Caudate nucleus (tissue), 63 donors: ENCODE measurements at places on chromosomes 5 and 9.

GRCh38 chr9:129783516-129784361 is 19.2 kb upstream of the TOR1B start:
- DNase-seq, result peak; percentile 13

DNA sequence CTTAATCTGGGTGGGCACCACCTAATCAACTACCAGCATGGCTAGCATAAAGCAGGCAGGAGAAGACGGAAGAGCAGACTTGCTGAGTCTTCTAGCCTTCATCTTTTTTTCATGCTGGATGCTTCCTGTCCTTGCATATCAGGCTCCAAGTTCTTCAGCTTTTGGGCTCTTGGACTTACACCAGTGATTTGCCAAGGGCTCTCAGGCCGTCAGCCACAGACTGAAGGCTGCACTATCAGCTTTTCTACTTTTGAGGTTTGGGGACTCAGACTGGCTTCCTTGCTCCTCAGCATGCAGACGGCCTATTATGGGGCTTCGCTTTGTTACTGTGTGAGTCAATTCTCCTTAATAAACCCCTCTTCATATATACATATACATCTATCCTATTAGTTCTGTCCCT is 180.2 kb downstream of the TRPM3 start:
- no peak for DNase-seq

DNA sequence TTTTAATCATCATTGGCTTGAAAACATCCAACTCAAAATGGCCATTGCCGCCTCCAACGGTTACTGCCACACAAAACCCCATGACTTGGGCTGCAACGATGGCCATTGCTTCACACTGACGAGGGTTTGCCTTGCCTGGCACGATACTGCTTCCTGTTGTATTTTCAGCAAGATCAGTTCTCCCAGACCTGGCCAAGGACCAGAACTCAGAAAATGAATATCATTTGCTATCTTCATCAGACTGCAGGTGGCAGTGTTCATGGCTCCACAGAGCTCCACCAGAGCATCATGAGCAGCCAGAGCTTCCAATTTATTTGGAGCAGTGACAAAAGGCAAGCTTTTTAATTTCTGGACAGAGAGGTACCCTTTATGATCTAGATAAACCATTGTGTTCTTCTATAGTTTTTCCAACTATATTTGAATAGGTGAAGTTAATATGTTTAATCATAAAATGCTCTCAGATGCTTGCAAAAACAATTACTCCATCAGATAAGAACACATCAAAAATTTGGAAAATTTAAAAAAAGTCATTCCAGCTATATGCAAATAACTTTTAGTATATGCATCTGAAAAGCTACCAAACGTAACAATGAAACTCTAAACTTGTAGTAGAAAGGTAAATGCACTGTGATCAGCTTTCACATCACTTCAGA is 10.4 kb downstream of the AMACR start:
- DNase-seq, result peak; percentile 41

DNA sequence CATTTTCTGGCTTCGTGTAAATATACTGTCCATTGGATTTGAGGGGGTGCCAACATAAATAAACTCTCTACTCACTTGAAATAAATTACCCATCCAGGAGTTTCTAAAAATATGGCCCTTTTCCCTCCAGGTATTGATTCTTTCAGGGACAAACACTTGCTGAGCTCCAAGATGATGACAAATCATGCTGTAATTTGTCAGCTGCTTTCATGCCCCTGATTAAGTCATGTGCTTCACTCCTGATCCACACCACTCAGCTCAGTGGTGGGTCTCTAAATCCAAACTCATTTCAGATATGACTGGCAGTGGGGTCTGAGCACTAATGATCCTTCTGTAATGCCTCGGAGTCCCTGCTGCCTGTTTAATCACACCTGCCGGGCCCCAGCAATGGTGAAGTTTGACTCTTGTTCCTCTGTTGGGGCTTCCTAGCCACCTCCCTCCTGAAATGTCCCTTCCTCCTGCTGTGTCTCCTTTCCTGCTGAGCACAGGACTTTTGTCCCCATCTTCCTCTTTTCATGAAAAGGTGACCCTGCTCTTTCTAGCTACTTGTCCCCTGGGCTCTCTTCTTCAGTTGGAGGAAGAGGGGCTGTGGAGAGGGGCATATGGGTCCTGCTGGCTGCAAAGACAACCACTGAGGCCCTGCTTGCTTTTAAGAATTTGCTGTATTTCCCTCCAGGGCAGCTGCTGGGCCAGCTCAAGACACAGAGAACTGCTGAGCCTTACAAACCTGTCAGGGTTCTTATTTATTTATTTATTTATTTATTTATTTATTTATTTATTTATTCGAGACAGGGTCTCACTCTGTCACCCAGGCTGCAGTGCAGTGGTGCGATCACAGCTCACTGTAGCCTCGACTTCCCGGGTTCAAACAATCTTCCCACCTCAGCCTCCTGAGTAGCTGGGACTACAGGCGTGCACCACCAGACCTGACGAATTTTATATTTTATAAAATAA is 200.0 kb downstream of the ATP10B start:
- DNase-seq, result no peak

DNA sequence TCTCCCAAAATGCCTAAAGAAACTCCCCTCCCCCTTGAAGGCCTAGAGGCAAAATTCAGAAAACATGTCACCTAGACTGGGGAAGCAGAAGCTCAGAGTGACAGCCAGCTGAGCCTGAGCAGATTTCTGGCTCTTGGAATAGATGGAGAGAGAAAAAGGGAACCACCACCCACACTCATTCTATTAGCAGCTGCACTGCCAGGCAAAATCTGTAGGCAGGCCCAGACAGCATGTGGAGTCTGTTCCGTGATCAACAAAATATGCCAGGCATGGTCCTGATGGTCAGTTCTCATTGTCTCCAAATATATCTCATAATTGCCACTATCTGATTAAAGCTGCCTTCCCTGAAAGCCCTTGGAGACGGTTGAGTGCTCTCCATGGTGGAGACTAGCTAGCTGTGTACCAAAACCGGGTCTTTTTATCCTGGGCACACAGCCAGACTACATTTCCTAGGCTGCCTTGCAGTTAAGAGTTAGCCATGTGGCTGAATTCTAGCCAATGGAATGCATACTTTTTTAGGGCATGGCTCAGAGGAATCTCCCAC is 131.7 kb upstream of the GPR151 start:
- no peak for DNase-seq

- DNase-seq, result no peak
These were observed 102.0 kb upstream of the NREP start for GRCh38 chr5:111859031-111859430.

DNA sequence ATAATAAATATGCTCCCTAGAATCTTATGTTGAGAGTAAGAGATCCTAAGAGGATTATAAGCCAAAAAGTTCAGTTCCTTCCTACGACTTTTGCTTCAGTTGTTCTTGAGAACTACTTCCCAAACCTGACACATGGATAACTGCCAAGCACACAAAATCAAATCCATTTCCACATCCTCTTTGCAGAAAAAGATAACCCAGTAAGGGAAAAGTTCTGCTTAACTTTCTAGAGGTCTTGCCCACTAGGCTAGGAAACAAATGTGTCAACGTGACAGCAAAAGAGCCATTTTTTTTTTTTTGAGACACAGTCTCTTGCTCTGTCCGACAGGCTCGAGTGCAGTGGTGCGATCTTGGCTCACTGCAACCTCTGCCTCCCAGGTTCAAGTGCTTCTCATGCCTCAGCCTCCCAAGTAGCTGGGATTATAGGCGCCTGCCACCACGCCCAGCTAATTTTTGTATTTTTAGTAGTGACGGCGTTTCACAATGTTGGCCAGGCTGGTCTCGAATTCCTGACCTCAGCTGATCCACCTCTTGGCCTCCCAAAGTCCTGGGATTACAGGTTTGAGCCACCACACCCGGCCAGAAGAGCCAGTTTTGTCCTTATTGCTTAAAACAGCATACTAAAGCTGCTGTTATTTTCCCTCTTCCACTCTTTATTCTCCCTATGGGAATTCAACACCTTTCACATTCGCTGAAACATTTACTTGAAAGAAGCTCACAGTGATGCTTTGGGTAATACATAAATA is 24.2 kb downstream of the CSNK1A1 start:
- DNase-seq, result no peak

DNA sequence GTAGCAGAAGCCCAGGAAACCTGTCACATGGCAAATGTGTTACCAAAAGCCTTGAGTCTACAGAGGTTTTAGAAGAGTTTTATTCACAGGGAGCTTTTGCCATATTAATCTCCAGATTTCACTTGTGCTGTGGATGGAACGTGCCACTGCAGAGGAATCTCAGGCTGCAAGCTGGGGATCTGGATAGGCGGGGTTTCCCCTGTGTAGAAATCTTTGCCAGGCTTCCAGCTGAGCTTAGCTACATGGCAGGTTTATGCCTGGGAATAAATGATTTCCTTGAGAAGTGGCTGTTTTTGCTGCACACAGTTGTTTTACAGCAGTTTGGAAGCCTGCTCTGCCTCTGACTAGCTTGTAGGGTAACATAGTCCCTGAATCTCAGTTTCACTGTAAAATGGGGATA is 224.6 kb upstream of the PLPPR1 start:
- DNase-seq, result no peak

DNA sequence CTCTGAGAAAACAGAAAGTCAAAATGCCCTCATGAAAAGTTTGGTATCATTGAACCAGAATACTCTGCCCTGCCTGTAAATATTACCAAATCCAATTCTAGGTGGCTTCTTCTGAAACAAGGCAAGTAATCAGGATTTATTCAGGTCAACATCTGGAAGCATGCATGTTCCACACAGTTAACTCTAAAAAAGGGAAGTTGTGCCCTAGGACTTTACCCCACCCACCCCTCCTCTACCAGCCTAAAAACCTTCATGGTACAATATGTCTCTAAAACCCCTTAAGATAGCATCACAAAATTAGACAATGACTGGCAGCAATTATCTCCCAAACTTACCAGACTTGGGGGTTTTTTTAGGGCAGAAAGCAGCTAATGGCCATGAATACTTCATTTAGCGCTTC is 414.8 kb upstream of the SLC30A5 start:
- no peak for DNase-seq
